Mucosa of gallbladder (tissue), 1 donor: ENCODE measurements at places on chromosomes 4 and X.
A peak's percentile ranks its signal among the peaks of the same experiment; 100 is the strongest.

DNA sequence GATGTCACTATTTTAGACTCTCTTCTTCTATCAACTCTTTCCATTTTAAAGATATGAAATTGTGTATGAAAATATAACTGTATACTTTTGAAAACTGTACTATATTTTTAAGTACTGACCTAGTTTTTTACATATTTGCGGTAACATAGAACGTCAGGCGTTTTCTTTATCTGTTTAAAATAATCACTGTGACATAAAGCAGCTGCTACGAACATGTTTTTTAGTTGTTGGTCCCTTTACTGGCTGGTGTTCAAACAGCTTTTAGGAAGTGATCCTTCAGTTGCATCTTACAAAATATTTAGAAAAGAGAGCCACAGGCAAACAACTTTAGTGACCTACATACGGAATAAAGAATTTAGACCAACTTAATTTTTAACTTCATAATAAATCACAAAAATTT is 73.1 kb downstream of the METTL14 start:
- DNase-seq, result no peak

DNA sequence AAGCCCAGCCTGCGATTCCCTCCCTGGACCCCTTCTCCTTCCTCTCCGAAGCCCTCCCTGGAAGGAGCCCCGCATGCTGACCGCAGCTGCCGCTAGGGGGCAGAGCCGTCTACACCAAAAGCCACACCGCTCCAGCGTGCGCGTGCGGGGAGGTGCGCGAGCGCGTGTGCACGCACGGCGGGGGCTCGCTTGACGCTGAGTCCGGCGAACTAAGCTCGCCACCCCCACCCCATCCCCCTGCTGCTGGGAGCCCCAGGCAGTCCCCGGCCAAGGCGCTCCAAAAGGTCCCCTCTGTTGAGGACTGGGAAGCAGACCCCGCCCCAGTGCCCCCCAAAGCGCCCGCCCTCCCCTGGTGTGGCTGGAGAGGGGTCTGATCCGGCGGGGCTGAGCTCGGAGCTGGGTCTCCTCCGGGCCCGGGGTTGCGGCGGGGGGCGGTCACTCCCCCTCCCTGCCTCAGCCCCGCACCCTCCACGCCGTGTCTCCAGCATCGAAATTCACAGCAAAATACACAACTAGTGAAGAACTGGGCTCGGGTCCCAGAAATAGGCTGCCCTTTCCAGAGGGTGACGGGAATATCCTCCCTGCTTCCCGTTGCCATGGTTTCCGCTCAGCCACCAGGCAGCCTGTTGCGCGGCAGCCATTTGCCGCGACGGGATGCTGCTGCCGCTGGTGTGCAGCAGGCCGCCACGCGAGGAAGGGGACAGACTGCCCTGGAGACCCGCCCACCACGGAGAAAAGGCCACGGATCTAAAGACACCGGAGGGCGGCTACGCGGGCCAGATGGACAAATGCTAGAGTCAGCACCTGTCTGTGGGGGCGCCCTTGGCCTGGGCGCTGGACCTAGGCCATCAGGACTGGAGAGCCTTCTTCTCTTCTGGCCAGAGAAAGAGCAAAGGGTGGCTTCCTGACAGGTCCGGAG is 11.2 kb upstream of the CCNQ start:
- DNase-seq, result peak; percentile 52

DNA sequence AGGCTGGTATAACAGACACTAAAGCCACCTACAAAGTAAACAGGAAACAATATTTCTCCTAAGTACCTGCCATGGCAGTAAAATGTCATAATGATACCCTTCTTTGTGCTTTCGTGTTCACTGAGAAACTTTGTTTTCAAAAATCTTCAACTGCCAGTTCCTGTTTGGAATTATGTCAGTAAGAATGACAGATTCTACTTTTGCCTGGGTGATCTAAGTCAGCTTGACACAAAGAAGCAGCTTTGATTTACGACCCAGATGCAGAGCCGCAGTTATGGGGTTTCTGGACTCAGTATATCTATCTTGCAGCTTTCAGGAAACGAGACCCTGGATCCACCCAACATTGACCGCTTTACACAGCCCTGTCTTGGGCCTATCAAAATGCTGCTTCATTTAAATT is 71.2 kb downstream of the SNX25 start:
- no peak for DNase-seq

DNA sequence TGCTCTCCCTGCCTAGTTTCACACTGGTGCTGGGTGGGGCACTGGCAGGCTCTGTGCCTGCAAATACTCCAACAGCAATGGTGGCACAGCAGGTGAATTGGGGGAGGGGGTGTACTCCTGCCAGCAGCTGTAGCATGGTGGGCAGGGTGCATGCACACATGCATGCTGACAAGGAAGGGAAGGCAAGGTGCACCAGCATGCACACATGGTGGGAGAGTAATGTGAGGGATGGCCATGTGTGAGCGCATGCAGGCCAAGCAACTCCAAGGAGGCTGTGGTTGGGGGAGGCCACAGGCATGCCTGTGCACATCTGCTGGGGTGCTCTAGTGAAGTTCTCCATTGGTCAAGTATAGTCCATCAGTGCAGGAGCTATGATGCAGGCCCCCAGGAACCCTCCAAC is 54.5 kb upstream of the INPP4B start:
- DNase-seq, result no peak

GRCh38 chr4:151013491-151013890 is 1.6 kb downstream of the LRBA start:
- DNase-seq, result no peak

- DNase-seq, result no peak
Observed at GRCh38 chr4:70722199-70722791, 531 bp downstream of the RUFY3 start.

GRCh38 chrX:114582698-114583395 is 1.0 kb upstream of the HTR2C start:
- DNase-seq, result no peak

DNA sequence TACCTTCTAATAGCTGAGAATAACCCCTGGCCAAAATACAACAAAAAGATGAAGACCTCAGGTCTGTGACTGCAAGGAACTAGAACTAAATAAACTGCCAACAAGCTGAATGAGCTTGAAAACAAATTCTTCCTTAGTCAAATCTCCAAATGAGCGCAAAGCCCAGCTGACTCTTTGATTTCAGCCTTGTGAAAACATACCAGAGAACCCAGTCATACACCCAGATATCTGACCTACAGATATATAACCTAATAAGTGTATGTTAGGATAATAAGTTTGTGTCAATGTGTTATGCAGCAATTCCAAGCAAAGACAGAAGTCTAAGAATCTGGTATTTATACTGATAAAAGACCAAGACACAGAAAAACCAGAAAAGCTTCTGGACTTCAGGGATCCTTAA is 38.0 kb upstream of the ADGRL3 start:
- no peak for DNase-seq

GRCh38 chr4:105455998-105456397 is 17.9 kb downstream of the PPA2 start:
- DNase-seq, result no peak

DNA sequence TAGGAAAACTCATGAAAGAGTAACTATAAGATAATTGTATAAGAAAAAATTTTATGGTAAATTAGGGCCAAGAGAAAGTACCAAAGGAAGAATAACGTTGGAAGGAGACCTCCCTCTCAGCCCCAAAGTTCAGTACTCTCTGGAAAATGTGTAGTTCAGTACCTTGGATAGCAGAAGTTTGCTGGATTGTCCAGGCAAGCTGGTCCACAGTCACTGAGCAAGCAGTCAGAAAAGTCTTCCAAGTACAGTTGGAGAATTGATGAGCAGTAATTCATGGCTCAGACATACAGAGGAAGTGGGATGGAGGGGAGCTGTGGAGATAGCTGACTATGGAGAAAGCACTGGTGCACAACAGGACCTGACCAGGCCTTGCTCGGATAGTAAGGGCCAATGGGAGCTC is 598.2 kb upstream of the NDST4 start:
- DNase-seq, result no peak

- peak; percentile 34 for DNase-seq
Observed at GRCh38 chr4:39446842-39447573, 11.7 kb downstream of the RPL9 start.

GRCh38 chr4:126755506-126755905 is 877.3 kb upstream of the INTU start:
- DNase-seq, result no peak

GRCh38 chr4:2592572-2592971 is 56.1 kb downstream of the FAM193A start:
- DNase-seq, result no peak

- DNase-seq, result peak; percentile 19
Observed at GRCh38 chr4:184960505-184960971, 57.8 kb upstream of the HELT start.

DNA sequence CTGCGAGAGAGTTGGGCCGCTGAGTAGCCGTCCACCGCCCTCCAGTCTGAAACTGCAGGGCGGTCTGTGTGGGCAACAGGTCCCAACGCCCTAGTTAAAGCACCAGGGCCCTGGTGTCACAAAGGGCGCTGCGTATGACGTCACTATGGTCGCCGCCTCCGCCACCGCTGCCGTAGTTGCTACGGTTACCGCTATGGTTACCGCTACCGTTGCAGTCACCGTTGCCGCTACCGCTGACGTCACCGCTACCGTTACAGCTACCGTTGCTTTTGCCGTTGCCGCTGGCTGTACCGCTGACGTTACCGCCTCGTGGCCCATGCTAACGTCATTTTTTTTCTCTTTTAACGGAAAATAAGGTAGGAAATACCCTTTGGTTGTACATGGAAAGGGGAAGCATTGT is at the start of gene PPP1R2C:
Gene PPP1R2C, minus strand, starts transcription at position 68 of the 400 bp plus-strand sequence. CDS start 84 bp downstream, outside the sequence.
- DNase-seq, result peak; percentile 19

GRCh38 chr4:27764526-27764837 is 903.8 kb downstream of the STIM2 start:
- no peak for DNase-seq

DNA sequence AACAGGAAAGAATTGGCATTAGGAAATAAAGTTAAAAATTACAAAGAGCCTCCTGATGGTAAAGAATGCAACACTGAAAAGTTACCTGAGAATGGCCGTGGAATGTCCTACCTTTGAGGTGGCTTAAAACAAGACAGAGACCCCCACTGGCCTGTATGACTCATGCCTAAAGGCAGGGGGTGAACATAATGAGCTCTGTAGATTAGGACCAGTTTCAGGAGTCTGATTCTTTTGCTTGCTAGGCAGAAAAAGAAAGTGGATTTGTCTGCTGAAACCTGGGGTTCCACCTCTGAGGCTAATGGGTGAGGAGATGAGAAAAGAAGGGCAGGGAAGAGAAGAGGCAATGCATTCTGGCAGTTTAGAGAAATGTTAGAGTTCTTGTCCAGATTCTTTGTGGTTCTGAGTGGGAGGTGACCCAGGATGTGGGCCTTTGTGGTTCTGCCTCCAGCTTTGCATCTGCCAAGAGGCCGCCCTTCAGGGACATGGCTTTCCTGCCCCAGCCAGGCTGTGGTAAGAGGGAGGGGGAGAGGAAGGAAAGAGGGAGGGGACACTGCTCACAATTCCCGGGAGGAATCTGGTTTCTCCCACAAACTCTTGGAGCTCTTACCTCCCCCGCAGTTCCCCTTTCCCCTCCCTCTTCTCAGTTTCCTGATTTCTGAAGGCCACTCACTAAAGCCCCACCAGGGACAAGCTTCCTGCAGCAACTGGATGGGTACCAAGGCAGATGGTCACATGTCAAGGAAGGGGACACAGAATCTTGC is 109.6 kb downstream of the EFNB1 start:
- DNase-seq, result no peak

DNA sequence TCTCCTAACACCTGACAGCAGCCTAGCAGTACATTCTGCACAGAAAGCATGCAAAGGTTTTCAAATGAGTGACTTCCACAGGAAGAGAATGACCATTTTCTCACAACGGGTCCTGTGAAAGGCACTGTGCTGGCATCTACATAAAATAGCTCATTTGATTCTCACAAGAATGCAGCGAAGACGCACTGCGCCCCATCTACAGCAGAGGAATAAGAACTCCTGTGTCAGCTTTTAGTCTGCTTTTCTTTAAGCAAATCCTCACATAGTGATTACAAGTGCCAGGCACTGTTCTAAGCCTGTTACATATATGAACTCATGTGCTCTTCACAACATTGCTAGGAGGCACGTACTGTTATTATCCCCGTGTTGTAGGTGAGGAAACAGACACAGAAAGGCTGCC is 62.5 kb downstream of the AFAP1 start:
- no peak for DNase-seq

GRCh38 chr4:99998062-99998867 is 48.2 kb upstream of the H2AZ1 start:
- DNase-seq, result peak; percentile 10

DNA sequence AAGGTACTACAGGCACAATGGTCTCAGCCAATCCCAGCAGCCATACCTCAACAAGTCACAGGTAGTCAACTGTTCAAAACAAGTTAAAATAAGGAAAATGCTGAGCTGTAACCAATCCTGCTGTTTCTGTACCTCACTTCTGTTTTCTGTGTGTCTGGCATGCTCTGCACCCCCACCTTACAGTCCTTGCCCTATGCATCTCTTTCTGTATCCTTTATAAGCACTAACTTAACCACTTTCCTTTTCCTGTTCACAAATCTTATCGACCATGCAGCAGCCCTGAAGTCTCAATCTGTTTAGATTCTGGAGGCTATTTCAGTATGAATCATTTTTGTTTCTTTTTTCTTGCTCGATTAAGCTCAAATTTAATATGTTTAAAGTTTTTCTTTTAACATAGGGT is 12.5 kb upstream of the FAM13A start:
- no peak for DNase-seq

GRCh38 chrX:135408794-135409193 is 12.9 kb upstream of the SMIM10L2A start:
- DNase-seq, result no peak

DNA sequence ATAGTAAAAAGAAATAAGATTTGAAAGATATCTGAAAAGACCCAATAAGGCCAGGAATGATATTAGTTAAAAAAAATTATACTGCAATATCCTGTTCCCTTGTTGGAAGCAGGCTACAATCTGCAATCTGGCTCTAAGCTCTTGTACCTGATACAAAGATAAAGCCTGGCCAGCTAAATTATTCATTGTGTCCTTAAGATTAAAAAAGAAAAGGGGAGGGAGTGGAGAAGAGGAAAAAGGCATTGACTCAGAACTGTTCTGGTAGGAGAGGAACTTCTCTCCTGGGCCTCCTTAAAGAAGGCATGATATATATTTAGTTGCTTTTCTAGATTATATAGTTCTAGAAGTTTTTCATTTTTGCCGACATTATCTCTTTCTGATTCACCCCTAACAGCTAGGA is 46.7 kb downstream of the IRF2 start:
- DNase-seq, result no peak

DNA sequence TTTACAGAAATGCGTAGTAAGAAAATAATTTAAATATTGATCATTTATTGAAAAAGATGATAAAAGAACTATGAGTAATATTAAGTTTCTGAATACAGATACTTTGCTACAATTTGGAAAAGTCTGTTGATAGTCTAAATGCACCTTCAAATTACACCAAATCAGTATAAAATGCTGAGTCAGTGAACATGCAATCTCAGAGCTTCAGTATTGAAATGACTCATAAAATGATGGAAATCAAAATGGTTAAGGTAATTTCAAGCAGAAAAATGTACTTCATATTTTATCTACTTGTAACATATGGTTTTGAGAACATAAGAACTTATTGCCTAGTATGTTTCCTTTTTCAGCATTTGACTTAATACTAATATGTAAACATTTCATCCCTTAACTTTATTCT is 448.2 kb downstream of the PCDH10 start:
- no peak for DNase-seq
